ENCODE measurements at places on chromosomes 6 and 20.

- DNase-seq = no peak
These were observed 4.5 kb upstream of the COL9A3 start for GRCh38 chr20:62812181-62812906.

- DNase-seq = peak; percentile 11
These were observed at the start of gene CDH22 for GRCh38 chr20:46308258-46309157. Gene CDH22 (minus strand): TSS chr20:46308498. CDS start chr20:46251294, 57,204 bp downstream.

GRCh38 chr6:136566007-136566487 lies 15.8 kb upstream of the MAP7 start:
- no peak for DNase-seq

DNA sequence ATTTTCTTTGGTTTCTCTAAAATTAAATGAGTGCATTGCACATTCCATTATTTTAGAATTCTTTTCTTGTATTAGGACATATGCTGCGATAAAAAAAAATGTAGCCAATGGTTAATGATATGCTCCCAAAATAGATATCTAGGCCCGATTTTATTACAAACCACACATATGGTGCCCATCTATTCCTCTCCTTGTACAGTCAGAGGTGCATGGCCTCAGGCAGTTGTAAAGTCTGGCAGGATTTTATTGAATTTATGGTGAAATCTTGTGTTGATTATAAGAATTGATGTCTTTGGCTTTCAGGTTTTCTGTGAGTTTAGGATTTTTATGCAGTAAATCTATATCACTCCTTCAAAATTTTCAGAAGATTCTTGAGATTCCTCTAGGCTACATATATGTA lies 192.2 kb downstream of the RFPL4B start:
- DNase-seq = no peak

GRCh38 chr20:33645396-33645795 lies 16.7 kb upstream of the C20orf144 start:
- DNase-seq = no peak

DNA sequence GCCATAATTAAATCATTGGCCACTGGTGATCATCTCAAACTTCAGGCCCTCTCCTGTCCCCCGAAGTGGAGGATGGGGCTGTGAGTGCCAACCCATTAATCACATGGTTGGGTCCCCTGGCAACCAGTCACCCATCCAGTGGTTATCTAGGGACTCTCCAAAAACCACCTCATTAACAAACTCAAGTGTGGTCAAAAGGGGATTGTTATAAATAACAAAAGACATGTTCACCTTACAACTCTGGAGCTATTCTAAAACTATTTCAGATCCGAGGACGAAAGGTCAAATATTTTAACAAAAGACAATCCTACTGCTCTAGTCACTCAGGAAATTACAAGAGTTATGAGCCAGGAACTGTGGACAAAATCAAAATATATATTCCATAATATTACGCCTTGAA lies 95.5 kb upstream of the PRND start:
- no peak for DNase-seq

DNA sequence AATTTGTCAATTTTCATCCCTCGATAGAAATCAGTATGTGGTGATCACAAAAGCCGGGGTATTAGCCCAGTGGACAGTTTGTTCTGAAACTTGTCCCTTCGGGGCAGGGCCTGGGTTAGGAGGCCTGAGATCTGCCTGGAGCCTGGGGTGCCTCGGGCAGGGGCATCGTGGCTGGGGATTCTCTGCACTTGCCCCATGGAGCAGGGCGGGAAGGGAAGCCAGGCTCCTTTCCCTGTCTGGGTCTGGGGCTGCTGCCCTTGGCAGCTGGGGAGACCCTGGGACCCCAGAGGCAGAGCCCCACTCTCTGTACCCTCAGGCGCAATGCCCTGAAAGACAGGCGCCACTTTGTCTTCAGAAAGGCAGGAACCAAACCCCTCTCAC lies 27.4 kb downstream of the NTSR1 start:
- DNase-seq = no peak

- DNase-seq = no peak
These were observed 41.1 kb downstream of the CNR1 start for GRCh38 chr6:88124925-88125557.

- no peak for DNase-seq
These were observed 111.0 kb upstream of the TMEM181 start for GRCh38 chr6:158448856-158449255.

GRCh38 chr6:2247664-2248063 lies 2.3 kb upstream of the GMDS start:
- DNase-seq = no peak

DNA sequence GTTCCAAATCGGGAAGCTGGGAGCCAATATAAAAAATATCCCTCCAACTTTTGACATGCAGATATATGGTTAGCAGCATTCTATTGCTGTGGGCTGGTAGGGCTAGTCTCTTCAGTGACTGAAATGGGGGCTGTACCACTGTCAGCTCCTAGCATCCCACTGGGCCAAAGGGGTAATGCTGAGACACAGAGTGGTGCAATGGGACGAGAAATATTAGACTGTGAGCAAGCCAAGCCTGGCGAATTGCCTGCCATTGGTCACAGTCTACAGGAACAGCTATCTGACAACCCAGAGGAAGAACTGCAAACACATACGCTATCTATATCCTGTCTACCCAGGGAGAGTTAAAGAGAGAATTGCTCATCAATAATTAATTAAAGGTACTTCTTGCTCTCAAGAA lies 3.5 kb downstream of the SLC35F1 start:
- DNase-seq = no peak

DNA sequence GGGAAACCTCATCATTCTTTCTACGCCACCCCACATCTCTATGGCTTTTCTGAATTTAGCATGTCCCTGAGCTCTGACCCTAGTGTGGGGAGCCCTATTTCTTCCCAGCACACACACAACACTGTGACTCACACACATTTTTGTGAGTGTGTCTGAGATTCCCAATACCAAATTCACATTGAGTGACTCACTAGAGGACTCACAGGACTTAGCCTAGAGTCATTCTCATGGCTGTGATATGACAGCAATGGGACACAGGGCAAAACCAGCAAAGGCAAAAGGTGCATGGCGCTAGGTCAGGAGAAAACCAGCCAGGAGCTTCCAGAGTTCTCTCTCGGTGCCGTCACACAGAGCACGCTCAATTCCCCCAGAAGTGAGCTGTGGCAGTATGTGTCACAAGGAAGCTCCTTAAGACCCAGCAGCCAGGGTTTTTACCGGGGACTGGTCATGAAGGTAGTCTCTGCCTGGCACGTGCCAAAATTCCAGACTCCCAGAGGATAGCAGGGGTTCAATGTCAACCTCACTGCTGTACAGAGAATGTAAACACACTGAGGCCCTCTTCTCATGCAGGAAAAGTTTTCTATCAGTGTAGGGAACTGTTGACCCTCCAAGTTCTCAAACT lies 6.2 kb downstream of the CSTL1 start:
- DNase-seq = no peak

GRCh38 chr20:9363673-9364072 lies 150.7 kb upstream of the LAMP5 start:
- DNase-seq = no peak

DNA sequence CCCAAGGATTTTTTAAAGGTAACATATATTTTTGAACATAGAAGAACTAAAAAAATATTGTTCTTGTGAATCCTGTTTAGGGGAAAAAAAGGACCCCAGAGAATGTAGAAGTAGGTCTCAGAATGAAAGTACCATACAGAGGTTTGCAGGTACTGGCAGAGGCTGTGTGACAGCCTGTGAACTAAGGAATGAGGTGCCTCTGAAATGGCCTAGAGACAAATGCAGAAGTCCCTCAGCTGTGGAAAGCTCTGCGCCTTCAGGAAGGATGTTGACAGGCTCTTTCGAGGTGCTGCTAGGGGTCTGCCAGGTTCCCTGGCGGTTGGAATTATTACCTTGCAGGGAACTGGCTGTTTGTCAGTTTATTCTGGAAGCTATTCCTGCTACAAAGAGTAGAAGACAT lies 8.6 kb upstream of the TUBB2B start:
- DNase-seq = no peak

- no peak for DNase-seq
These were observed 81.8 kb downstream of the LCA5 start for GRCh38 chr6:79455446-79455845.

- no peak for DNase-seq
These were observed 383.8 kb downstream of the TFAP2A start for GRCh38 chr6:10030942-10031537.

DNA sequence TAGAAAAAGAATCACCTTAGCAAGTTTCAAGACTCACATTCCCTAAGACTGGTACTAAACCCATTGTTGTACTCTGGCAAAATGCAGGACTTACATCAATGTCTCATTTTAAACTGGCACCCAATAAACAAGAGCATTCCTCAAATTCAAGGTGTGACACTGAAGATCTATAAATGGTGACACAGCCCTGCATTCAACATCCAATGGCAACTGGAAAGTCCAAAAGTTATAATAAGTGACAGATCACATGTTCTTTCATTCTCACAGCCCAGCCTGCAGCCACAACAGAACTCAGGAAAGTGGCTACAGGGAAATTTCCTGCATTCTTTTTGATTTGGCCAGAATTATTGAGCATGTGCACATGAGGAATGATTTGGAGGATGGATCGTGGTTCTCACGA lies 57.5 kb downstream of the MBOAT1 start:
- no peak for DNase-seq
